Sigmoid colon (tissue), 7 donors: ENCODE measurements at places on chromosomes 11 and 22. TPM values are rescaled to one million over a fixed set of nuclear protein-coding genes. Genes with fewer than 3 reads are reported as not detected.

CLCF1 gene
- 8.9 TPM for total RNA-seq

UBQLNL gene
- total RNA-seq: 0.54 TPM

SERHL2 gene
- total RNA-seq: 3.6 TPM

ANAPC15 gene
- 77.1 TPM for total RNA-seq

LINC01488 gene
- not detected for total RNA-seq

SMIM35 gene
- not detected for total RNA-seq

ABCC8 gene
- 6.0 TPM for total RNA-seq

DNA sequence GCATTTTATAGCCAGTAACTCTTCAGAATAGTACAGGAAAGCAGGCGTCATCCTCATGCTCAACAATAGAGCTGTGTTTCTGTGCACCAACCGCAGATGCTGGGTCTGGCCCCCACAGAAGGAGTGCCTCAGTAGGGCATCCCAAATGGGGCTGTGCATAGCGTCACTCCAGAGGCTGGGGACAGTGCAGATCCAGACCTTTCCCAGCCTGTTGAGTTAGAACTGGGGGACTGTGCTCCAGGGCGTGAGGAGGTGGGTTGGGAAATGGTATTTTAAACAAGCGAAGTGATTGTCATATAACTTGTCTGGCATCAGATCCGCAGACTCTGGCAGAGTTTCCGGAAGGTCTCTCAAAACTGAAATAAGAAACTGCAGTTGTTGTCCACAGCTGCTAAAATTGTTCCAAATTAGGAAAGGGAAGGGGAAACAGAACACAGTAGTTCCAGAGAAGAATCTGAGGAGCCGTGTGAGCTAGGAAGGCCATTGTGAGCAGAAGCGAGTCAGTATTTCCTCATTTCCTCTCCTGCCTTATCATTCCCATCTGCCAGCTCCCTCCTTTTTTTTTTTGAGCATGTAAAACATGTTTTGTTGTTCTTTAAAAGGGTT lies 52.2 kb downstream of the JAM3 start:
- H3K36me3 ChIP-seq: no peaks in the 10 kb centered on the region
- peak; percentile 75 for DNase-seq
- H3K27me3 ChIP-seq: no peaks in the 10 kb centered on the region

- H3K4me3 ChIP-seq: no peak overlapping the region
- no peaks in the 10 kb centered on the region for H3K4me1 ChIP-seq
- H3K36me3 ChIP-seq: no peaks in the 10 kb centered on the region
Measured at GRCh38 chr22:32674925-32675825, 126.3 kb upstream of the TIMP3 start.

DNA sequence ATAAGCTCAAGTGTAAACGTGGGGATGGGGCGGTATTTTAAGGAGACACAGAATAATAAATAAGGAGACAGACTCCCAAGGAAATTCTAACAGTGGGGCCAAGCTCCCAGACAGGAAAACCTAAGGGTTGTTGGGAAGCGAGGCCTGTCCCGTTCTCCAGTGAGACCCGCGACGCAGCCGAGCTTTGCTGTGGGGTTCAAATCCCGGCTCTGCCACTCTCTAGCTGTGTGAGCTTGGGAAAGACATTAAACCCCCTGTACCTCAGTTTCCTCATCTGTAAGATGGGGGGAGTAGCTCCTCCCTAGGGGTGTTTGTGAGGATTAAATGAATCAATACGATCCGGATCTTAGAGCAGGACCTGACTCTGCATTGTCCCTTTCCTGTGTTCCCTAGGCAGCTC lies 106.8 kb downstream of the TRIM29 start:
- no peaks in the 10 kb centered on the region for H3K36me3 ChIP-seq
- H3K4me3 ChIP-seq: no peak overlapping the region
- H3K27me3 ChIP-seq: no peaks in the 10 kb centered on the region
- DNase-seq: no peak
- no peaks in the 10 kb centered on the region for H3K4me1 ChIP-seq

- DNase-seq: peak; percentile 56
- H3K36me3 ChIP-seq: peaks cover 7% of the 10 kb centered on the region
- H3K27me3 ChIP-seq: no peaks in the 10 kb centered on the region
- peaks cover 25% of the 10 kb centered on the region for H3K4me1 ChIP-seq
- H3K27ac ChIP-seq: no peak overlapping the region
Measured at GRCh38 chr11:67260406-67260805, 5.9 kb upstream of the GRK2 start.

DNA sequence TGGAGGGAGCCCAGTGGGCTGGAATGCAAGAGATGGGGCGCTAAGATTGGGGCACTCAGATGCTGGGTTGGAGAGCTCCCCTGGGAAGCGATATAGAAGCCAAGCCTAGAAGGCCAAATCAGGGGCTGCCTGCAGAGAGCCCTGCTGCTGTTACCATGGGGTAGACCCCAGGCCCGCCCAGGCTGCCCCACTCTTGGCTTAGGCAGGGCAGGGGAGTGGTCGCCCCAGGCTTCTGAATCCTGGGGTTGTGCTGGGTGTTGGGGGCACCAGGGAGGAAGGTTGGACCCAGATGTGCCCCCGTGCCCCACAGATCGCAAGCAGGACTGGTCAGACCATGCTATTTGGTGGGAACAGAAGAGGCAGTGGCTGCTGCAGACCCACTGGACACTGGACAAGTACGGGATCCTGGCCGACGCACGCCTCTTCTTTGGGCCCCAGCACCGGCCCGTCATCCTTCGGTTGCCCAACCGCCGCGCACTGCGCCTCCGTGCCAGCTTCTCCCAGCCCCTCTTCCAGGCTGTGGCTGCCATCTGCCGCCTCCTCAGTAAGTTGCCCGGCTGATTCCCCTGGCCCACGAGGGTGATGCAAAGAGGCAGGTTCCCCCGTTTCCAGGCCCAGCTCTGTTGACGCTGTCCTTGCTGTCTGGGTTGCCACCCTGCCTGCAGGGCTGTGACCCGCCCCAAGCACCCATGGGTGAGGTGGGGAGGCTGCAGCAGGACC lies 3.9 kb downstream of the FERMT3 start:
- no peaks in the 10 kb centered on the region for H3K27me3 ChIP-seq
- H3K4me1 ChIP-seq: no peaks in the 10 kb centered on the region
- no peak overlapping the region for H3K4me3 ChIP-seq

- H3K27ac ChIP-seq: no peak overlapping the region
- H3K36me3 ChIP-seq: no peaks in the 10 kb centered on the region
- no peak overlapping the region for H3K4me3 ChIP-seq
- no peak for DNase-seq
- no peaks in the 10 kb centered on the region for H3K27me3 ChIP-seq
Measured at GRCh38 chr11:87803748-87804147, 371.5 kb downstream of the RAB38 start.

DNA sequence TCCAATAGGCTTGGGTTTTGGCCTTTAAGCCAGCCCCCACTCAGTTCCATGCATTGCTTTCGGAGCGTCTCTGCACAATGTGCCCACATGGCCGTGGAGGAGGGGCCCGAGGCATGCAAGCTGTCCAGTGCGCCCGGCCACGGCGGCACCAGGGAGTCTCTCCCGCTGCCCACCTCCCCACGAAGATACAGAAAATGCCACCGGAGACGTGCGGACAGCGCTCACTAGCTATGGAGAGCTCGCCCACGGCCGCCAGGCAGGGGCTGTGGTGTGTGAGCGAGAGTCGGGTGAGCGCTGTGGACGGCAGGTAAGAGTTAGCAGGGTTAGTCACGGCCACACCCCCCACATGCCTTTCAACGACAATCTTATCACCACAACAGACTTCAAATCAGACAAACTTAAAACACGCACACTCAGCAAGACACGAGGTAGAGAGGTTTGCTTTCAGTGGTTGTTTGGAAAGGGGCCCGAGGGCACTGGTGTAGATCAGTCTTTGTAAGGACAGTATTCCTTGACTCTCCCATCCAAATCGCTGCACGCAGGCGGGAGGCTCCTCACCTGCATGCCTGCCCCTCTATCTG lies 18.7 kb upstream of the BID start:
- no peak overlapping the region for H3K27ac ChIP-seq
- DNase-seq: no peak
- no peaks in the 10 kb centered on the region for H3K4me1 ChIP-seq
- peaks cover 7% of the 10 kb centered on the region for H3K36me3 ChIP-seq
- H3K27me3 ChIP-seq: no peaks in the 10 kb centered on the region
- H3K4me3 ChIP-seq: no peak overlapping the region

DNA sequence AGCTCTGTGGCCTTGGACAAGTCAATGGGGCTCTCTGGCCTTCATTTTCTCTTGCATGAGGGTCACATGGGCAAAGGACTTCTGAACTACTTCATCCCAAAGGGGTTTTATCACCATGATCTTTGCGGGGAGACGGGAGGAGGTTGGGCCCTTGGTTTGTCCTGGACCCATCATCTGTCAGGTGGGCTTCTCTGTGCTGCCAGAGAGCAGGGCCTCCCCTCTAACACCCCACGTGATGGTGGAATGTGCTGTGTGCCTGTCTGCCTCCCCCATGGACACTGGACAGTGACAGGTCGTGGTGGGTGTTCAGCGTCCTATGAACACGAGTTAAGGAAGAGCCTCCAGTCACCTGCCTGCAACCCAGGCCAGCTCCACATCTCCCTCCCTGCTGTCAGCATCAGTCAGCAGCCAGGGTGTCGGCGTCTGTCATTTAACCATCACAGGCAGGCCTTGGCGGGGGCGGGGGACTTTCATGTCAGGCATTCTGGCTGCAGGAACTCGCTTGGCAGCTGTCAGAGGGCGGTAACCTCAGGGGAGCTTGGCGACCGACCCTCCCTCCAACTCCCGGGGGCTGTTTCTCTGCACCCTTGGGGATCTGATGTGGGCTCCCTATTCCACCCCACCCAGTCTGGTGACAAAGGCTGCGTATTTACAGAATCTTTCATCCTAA lies 2.6 kb upstream of the SUN2 start:
- no peak for DNase-seq
- H3K27me3 ChIP-seq: no peaks in the 10 kb centered on the region
- no peaks in the 10 kb centered on the region for H3K36me3 ChIP-seq
- no peak overlapping the region for H3K27ac ChIP-seq

DNA sequence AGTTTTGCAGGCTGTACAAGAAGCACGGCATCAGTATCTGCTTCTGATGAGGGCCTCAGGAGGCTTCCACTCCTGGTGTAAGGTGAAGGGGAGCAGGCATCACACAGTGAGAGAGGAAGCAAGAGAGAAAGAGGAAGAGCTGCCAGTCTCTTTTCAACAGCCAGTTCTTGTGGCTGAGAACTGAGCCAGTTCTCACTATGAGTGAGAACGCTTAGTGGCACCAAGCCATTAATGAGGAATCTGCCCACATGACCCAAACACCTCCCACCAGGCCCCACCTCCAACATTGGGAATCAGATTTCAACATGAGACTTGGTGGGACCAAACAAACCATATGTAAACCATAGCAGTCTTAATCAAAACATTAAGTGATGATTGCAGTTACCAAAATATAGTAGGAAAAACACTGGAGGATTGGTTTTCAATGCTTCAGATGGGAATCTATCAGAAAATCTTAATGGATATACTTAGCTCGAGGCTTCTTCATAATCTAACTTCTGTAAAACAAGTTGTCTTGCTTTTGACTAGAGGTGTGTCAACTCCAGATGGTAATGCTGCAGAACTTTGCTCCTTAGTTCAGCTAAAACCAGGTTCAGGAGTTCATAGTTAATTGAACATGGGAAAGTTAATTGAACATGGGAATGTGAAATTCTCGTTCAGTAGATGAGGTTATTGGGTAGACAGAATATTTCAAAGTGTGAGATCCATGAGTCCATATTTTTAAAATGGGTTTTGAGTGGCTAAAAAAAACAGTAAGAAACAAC lies 12.2 kb downstream of the FAR1 start:
- peaks cover 26% of the 10 kb centered on the region for H3K4me1 ChIP-seq
- no peaks in the 10 kb centered on the region for H3K36me3 ChIP-seq
- no peak overlapping the region for H3K27ac ChIP-seq
- DNase-seq: no peak
- H3K27me3 ChIP-seq: no peaks in the 10 kb centered on the region
- H3K4me3 ChIP-seq: no peak overlapping the region

DNA sequence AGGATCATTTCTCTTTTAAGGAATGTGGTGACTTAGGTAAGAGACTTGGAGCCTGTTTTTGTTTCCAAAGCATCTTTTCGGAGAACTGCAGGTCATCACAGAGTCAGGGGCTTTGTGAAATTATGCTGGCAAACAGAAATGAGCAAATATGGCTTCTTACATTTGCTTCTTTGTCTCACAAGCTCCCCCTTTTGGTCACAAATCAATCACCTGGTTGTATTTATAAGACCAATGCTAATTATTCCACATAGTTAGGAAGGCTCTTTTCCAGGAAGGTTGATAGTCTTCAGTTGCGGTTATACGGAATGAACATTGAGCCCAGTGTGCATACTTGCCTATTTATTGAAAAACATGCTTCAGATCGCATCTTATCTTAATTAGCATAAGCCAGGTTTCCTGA lies 34.6 kb upstream of the CEP126 start:
- H3K4me3 ChIP-seq: no peak overlapping the region
- H3K36me3 ChIP-seq: no peaks in the 10 kb centered on the region
- no peak for DNase-seq
- no peaks in the 10 kb centered on the region for H3K27me3 ChIP-seq

GRCh38 chr11:71988050-71988449 lies 10.7 kb upstream of the IL18BP start:
- H3K4me3 ChIP-seq: no peak overlapping the region
- peak; percentile 66 for DNase-seq
- H3K27ac ChIP-seq: peak overlapping the region; percentile 72
- H3K4me1 ChIP-seq: peaks cover 32% of the 10 kb centered on the region
- H3K36me3 ChIP-seq: peaks cover 22% of the 10 kb centered on the region

DNA sequence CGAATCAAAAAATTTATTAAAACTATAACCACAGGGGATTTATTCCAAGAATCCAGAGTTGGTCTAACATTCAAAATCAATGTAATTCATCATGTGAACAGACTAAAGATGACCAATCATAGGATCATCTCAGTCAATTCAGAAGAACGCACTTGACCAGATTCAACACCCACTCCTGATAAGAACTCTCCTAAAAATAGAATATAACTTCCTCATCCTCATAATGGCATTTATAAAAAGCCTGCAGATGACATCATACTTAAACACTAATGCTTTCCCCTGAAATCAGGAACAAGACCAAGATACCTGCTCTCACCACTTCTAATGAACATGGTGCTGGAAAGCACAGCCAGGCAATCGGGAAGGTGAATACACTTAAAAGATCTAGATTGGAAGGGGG lies 10.5 kb upstream of the MUC2 start:
- no peak for DNase-seq
- no peaks in the 10 kb centered on the region for H3K4me1 ChIP-seq
- no peak overlapping the region for H3K4me3 ChIP-seq
- H3K27me3 ChIP-seq: no peaks in the 10 kb centered on the region

GRCh38 chr11:75596914-75597313 lies 34.9 kb downstream of the SERPINH1 start:
- H3K4me3 ChIP-seq: no peak overlapping the region
- no peaks in the 10 kb centered on the region for H3K36me3 ChIP-seq
- H3K27ac ChIP-seq: no peak overlapping the region

DNA sequence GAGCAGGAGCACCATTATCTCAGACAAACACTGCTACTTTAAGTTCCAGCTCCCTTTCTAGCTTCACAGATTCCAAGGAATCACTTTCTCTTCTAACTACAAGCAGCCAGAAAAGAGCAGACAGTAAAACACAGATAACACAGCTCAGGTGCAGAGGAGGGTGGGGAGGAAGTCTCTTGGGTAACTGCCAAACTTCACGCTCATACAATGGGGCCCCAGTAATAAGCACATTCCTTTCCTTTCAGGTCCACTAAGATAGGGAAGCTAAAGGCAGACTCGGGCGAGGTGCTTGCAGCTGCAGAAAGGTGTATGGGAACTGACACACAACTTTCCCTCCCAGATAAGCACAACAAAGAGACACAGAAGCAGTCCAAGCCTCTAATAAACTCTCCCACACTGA lies 69.2 kb upstream of the OR9G4 start:
- no peak overlapping the region for H3K27ac ChIP-seq
- H3K4me1 ChIP-seq: no peaks in the 10 kb centered on the region
- H3K27me3 ChIP-seq: no peaks in the 10 kb centered on the region
- H3K4me3 ChIP-seq: no peak overlapping the region
- no peaks in the 10 kb centered on the region for H3K36me3 ChIP-seq
- DNase-seq: no peak

GRCh38 chr11:111089759-111090158 lies 155.8 kb upstream of the POU2AF2 start:
- no peak overlapping the region for H3K4me3 ChIP-seq
- H3K36me3 ChIP-seq: no peaks in the 10 kb centered on the region
